Cerebellar nuclear complex (tissue), 1 donor: ENCODE measurements at places on chromosomes 11 and 22.

GRCh38 chr11:34243600-34244464, 114.0 kb downstream of the ABTB2 start:
- DNase-seq = no peak

GRCh38 chr11:18617688-18618341, 16.3 kb downstream of the SPTY2D1 start:
- DNase-seq = no peak

- DNase-seq = no peak
Measured at GRCh38 chr11:21180182-21180581, 510.8 kb downstream of the NELL1 start.

- DNase-seq = no peak
Measured at GRCh38 chr22:49042877-49043859, 784.5 kb downstream of the BRD1 start.

DNA sequence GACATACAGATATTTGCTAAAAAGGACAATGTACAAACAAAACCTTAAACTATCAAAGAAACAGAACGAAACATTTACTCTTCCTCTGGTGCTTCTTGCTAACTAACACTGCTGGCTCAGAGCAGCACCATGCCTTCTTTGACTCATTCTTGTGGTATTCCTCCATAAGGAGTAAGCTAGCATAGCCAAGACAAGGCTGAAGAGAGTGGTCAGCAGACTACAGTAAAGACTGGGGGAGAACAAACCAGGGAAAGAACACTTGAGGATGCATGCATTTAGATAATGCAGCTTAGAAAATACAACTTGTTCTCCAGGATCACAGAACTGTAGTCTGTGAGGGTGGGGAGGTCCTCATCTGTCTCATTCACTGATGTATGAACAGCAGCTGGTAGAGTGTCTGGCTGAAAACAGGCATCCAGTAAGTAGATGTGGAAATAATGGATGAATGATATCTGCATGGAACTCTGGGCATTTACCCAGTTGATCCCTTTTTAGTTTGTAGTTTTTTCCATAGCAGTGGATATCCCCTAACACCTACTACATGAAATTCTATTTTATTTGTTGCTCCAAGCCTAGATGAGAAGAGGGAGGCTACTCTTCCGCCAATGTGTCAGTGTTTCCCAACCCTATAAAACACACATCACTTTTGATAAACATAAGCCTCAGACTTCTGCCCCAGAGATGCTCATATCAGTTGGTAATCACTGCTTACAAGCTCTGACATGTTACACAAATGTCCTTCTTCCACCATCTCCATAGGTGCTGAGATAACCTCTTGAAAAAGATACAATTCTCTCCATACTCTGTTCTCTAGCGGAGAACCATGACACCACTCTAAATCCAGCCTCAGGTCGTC, 7.3 kb downstream of the SNX19 start:
- no peak for DNase-seq
